ENCODE measurements at places on chromosomes 7 and 10.

DNA sequence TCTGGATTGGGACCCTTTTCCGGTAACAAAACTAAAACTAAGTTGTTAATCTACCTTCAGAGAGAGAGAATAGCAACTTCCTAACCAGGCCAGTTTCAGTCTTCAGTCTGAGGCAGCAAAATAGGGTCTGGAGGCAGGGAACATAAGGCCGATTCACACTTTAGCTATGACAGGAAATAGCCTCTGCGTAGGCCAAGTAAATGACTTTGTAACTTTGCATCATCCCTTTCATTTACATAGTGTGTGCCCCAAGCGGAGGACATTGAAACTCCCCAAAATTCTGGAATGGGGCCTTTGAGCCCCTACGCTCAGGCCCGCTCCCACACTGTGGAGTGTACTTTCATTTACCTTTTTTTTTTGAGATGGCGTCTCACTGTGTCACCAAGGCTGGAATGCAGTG is 1.7 kb upstream of the UPP1 start:
- no peak for DNase-seq

DNA sequence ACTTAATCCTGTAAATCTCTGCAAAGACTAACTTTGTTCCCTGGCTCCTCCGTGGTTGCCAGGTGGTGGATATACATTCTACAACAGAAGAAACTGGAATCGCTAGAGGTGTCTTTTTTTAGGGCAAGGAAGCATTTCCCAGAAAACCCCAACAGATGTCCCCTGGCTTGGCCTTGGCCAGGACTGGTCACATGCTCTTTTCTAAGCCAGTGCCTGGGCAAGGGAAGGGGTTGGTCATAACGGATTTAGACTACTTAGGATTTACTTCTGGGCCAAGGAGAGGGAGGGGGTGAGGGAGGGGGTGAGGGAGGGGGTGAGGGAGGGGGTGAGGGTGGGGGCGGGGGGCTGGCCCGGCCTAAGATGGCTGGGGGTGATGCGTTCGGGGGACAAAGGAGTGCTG is 105.7 kb downstream of the SNX10 start:
- no peak for DNase-seq

DNA sequence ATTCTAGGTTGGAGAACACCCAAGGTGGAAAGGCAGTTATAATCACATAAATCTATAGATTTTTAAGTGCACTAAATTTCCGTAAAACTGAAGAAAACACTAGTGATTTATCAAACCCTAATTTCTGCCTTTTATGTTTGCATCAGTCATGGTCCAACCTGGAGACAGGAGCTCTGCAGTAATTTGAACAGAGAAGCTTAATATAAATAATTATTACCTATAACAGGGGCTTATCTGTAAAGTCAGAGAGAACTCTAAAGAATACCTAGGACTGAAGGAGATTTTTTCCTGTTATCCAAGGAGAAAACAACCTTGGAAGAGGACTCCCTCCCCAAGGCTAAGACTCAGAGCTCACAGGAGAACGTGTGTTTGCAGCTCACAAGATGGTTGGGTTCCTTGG is 95.1 kb downstream of the MPP7 start:
- DNase-seq = no peak

DNA sequence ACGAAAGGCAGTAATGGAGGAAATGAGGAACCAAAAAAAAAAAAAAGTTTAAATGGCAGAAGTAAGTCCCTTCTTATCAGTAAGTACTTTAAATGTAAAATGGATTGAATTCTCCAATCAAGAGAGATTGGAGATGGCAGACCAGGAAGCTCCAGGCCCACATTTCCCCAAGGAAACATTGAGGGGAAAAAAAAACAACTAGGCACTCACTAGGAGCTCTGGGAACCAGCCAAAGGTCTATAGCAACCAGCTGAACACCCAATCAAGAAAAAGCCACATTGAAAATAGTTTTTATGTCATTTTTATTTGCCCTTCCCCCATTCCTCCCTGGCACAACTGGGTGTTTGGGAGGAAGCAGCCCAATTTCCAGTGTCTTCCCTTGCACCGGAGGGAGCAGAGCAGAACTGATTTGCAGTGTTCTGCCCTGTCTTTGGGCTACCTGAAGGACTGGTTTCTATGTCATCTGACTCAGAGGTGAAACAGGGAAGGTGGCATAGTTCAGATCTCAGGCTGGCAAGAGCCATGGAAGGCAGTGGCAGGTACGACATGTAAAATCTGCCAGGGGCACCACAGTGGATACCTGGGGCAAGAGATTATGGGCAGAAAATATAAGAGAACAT is 121.9 kb downstream of the SMURF1 start:
- DNase-seq = no peak

DNA sequence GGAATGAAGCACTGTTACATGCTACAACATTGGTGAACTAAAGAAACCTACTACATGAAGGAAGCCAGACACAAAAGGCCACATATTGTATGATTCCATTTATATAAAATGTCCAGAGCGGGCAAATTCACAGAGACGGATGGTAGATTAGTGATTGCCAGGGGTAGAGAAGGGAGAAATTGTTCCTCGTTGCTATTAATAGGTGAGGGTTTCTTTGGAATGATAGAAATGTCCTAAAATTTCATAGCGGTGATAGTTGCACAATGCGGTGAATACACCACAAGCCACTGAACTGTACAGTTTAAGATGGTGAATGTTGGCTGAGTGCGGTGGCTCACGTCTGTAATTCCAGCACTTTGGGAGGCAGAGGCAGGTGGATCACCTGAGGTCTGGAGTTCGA is 29.0 kb downstream of the DENND2A start:
- DNase-seq = no peak

DNA sequence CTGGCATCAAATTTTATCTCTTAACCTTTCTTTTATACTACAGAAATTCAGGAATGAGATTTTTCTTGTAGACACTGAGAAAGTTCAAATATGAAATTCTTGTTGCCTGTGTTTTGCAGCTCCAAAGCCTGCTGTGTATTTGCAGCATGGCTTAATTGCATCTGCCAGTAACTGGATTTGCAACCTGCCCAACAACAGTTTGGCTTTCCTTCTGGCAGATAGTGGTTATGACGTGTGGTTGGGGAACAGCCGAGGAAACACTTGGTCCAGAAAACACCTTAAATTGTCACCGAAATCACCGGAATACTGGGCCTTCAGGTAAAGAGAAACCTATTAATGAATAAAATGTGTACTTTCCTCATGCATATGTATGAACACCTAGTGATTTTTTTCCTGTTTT is 24.8 kb downstream of the LIPK start:
- DNase-seq = no peak

- no peak for DNase-seq
Measured at GRCh38 chr7:143447466-143447865, 4.2 kb downstream of the TAS2R60 start.

- no peak for DNase-seq
Measured at GRCh38 chr7:69778138-69778537, 179.9 kb downstream of the AUTS2 start.

GRCh38 chr7:151461096-151461941 is 21.4 kb upstream of the CRYGN start:
- DNase-seq = no peak

GRCh38 chr10:122311716-122312115 is 40.6 kb downstream of the BTBD16 start:
- DNase-seq = no peak

DNA sequence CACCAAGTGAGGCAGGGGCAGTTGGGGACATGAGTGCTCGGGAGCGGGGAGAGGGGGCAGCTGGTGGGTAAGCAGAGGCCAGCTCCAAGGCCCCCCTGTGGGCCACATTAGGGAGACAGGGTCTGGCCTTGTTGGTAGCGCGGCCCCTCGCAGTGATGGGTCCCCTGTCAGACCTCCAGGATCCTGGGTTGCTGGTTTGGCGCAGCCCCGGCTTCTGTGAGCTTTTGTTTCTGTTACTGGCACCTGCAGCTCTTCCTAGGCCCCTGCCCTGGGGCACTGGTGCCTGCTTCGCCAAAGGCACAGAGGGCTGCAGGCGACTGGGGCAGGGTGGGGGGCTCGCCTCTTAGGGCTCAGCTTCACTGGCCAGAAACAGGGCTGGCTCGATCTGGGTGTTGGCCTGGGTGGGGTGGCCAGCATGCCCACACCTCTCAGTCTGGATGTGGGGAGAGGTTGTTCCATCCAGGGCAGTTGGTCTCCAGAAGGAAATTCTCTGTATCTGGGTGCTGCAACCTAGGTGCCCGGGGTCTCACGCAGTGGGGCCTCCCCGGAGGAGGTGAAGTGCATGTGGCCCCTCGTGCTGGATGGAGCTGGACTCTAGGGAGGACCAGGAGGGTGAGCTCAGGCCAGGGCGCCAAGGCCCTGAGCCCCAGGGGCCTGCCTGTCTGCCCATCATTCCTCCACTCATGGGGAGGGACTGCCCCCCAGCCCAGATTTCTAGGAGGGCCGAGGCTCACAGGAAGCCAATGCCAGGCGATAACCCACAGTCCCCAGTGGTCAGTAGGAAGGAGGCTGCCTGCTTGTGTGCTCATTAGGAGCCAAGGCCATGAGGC is 138.6 kb downstream of the LHPP start:
- DNase-seq = no peak

DNA sequence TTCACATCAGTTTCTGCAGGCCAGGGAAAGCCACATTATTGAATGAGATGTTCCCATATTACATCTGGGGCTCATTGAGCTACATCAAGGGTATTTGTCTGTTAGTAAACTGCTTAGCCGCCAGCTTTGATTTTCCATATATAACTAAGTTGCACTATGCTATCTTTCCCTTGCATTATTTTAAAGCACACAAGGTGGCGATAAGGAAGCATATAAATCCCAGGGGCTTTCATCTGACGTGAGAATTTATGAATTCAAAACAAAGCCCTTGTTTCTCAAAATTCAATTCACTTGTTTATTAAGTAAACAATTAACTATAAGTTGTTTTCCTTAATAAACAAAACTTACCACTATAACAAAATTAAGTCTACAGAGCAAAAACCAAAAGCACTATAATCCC is 334.1 kb upstream of the TPK1 start:
- no peak for DNase-seq

DNA sequence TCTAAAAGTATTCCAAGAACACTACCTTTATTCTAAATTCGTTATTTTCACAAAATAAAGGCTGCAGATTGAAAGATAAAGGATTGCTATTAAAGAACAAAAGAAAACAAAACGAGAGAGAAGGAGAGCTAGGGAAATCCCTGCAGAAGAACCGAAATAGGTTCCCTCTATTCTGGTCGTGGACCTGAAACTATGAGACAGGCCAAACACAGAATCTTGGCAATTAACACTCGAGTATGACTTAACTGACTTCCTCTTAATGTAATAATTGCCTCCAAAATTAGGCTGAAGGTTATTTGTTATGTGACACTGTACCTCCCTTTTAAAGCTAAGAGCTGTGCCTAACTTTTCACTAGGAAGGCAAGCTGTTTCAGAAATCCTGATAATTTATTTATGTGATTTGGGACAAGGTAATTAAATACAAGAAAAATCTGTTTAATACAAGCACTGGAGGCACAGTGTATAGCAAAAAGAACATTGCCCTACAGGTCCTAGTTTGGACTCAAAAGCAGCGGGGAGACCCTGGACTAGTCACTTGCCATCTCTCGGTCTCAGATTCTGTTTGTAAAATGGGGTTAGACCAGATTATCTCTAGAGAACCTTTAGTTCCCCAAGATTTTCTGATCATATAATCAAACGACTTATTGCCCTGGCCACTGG is 11.6 kb downstream of the NAMPT start:
- DNase-seq = no peak

DNA sequence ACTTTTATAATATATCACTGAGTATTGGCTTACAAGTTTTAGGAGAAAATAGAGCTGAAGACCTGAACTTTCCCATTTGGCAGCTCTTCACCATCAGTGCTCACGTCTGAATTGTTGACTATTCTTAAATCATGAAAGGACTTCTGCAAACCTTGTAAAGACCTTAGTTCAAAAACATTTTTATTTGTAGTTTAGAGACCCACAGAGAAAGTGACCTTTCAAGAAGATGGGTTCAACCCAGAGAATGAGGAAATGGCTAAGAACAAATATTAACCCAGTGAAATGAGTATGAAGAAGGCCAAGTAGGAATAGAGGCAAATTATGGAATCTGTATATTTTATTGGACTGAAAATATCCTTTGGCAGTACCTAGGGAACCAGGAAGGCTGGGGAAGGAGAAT is 1151.1 kb downstream of the GATA3 start:
- DNase-seq = no peak

DNA sequence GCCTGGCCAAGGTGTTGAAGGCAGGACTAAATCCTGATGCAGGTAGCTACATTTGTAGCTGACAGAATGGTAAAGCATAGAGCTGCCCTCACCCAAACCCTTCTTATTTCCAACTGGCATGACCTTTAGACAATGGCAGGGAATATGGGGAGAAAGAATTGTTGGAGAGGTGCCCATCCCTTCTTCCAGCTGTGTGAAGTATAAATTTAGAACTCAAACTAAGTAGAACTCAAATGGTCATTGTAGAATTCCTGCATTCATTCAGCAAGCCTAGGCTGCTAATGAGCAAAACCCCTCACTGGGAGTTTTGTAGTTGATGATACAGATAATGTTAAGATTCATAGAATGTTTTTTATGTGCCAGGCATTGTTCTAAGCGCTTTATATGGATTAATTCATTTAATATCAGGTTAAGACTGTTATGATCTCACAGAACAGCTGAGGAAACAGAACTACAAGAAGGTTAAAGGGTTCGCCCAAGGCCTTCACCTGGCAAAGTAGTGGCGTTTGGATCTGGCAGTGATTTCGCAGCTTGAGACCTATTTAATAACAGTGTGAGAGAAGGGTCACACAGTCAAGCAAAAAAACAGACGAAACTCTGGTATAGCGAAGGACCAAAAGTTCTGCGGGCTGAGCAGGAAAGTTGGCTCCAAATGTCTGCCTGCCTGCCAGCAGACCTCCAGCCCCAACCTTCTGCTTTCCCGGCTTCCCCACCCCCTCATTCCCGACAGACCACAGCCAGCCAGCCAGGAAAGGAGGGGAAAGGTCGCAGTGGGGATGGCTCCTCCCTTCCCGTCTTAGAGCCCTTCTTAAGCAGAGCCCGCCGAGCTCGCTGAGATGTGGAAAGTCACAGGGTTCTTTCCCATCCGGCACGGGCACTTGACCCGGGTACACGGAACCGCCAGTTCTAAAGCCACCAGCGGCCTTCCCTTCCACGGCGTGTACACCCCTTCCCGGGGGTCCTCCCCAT is 1.6 kb upstream of the HILPDA start:
- DNase-seq = no peak

DNA sequence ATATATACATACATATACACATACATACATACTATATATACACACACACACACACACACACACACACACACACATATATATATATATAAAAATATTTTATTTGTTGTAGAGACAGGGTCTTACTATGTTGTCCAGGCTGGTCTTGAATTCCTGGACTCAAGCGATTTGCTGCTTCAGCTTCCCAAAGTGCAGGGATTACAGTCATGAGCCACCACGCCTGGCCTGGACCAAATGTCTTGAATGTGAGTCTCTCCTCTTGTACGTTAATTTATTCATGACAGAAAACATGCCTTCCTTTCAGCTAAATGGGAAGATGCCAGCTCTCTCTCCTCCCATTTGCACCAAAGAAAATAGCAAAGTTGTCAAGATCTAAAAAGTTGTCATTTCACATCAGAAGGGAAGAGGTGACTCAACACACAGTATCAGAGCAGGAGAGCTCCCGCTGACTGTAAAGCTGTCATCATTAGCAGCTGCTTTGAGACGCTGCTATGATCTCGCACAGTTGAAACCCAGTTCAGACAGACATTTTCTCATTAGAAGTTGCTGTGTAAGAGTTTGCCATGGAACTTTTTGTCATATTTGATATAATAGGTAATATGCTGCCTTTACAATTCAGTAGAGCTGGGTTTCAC is 224.3 kb downstream of the SFMBT2 start:
- no peak for DNase-seq
